ENCODE measurements at places on chromosomes 7 and 10. TPM values are rescaled to one million over a fixed set of nuclear protein-coding genes. Genes with fewer than 3 reads are reported as not detected.

Gene CPA1
- not detected for total RNA-seq

Gene SPDYE2
- total RNA-seq, result not detected

Gene PLXNA4
- 1.7 TPM for total RNA-seq

Gene PUS7
- total RNA-seq, result 22.6 TPM

Gene STEAP1B
- not detected for total RNA-seq

Gene NDUFA5
- total RNA-seq, result 33.2 TPM

Gene GARIN1A
- 0.42 TPM for total RNA-seq

Gene IRF5
- 10.0 TPM for total RNA-seq

Gene UNCX
- total RNA-seq, result 0.09 TPM

Gene LAMB4
- total RNA-seq, result 0.07 TPM

Gene MCU
- total RNA-seq, result 36.9 TPM

Gene EBLN1
- total RNA-seq, result not detected

Gene ASAH2
- total RNA-seq, result 3.2 TPM

Gene DRGX
- total RNA-seq, result not detected

Gene TBX20
- 2.5 TPM for total RNA-seq

Gene LIPJ
- total RNA-seq, result not detected

Gene GIMAP5
- total RNA-seq, result not detected

Gene GDF10
- 0.12 TPM for total RNA-seq

Gene SLC26A3
- not detected for total RNA-seq

Gene CALHM3
- total RNA-seq, result 0.38 TPM

Gene NPSR1
- not detected for total RNA-seq

Gene WIPF3
- 0.57 TPM for total RNA-seq

Gene TYSND1
- 12.5 TPM for total RNA-seq

Gene PLEKHS1
- 0.07 TPM for total RNA-seq

Gene MYL7
- not detected for total RNA-seq
